ENCODE measurements at places on chromosomes 12 and 14.

GRCh38 chr12:121983536-121984210 lies 38.0 kb upstream of the BCL7A start:
- DNase-seq: no peak

- DNase-seq: no peak
Measured at GRCh38 chr14:23512156-23512555, 39.4 kb downstream of the ZFHX2 start.

DNA sequence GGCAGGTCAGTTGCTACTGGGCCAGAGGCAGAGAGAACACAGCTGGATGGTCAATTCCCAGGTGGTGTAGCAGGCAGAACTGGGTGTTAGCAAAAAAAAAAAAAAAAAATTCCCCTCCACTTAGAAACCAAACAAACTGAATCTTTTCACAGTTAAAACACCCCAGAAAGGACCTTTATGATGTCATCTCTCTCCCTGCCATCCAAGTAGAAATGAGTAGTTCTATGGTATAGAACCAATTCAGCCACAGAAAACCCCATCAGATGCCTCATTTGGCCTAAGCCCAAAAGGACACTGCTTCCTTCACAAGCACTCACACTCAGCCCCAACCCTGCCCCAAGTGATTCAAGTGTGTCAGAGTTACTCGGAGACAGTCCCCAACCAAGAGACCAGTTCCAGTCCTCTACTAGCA lies 230.8 kb downstream of the DPF3 start:
- no peak for DNase-seq

DNA sequence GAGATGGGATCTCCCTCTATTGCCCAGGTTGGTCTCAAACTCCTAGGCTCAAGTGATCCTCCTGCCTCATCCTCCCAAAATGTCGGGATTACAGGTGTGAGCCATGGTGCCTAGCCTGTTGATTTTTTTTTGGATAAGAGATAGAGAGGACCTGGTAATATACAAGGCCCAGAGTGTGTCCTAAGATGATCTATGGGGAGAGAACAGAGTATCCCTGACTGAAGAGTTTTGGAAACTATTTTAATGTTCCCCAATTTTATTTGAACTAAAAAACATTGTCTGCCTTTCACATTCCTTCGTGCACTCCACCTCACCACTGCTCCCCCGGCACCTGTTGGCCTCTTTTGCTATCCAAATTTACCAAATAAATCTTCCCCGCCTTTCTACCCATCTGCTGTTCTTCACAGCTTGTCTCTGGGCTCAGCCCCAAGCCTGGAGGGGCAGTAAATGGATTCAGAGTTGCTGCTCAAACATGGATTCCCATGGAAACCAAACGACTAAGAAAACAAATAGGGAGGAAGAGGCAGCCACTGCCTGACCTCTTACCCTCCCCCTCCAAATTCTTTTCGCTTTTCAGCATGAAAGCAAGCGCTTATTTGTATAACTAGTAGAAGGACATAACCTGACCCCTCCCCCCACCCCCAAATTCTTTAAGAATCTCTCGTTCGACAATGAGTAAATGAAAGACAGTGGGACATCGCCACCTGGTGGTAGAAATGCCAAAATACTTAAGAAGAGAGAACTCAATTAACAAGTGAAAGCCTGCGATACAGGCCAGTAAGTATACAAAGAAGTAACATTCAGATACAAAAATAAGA lies 22.6 kb downstream of the OR10G3 start:
- peak; percentile 50 for DNase-seq

- no peak for DNase-seq
Measured at GRCh38 chr12:120936197-120936596, 32.0 kb upstream of the SPPL3 start.

DNA sequence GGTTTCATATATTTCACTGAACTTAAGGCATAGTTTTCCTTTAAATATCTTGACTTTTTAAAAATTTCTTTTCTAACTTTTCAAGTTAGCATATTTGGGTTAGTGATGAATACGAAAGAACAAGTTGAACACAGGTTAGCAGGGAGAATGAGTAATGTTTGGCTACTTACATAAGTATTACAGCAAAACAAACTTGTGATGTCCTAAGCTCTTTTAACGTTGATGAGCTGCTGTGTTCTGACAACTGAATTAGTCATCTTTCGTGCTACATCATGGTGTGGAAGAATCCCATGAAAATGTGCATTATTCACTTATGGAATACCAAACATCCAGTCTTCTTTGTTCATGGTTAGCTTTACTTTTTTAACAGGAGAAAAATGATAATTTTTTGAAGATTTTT lies 36.3 kb upstream of the PDZRN4 start:
- no peak for DNase-seq

DNA sequence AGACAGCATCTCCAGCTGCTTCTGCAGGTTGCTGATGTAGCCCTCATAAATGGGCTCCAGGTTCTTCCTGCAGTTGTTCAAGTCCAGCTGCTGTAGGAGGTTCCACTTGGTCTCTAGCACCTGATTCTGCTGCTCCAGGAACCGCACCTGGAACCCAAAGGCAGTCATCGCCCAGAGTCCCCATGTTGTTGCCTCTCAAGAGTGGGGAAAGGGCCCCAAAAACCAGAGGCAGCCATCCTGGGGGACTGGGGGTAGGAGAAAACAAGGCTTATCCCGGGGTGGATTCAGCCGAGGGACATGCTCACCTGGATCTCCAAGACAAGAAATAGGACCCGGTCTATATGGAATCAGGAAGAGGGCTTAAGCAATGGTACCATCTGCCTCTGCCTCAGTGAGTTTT lies 2.3 kb downstream of the KRT72 start:
- DNase-seq: no peak

GRCh38 chr12:115623764-115624334 lies 653.6 kb downstream of the MED13L start:
- no peak for DNase-seq

- no peak for DNase-seq
Measured at GRCh38 chr12:95551913-95552516, 739 bp upstream of the USP44 start.

GRCh38 chr12:53224897-53225634 lies 6.9 kb downstream of the RARG start:
- DNase-seq: no peak

DNA sequence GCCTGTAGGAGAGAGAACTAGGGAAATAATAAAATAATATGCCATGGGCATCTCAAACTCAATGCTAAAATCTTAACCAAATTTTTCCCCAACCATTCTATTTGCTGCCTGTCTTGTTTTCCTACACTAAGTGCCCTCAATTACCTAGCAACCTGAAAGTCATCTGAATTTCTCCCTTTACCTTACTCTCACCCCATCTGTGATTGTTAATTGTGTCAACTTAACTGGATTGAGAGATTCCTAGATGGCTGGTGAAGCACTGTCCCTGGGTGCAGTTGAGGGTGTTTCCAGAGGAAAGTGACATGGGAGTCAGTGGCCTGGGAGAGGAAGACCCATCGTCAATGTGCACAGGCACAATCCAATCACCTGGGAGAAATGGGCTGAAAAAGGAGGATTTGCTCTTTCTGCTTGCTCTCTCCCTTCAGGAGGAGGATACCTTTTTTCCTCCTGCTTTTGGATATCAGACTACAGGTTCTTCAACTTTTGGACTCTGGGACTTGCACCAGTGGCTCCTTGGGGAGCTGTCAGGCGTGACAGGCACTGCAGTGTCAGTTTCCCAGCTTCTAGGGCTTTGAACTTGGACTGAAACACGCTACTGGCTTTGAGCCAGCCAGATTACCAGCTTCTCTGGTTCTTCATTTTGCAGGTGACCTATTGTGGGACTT lies 100.1 kb downstream of the PPP1R12A start:
- no peak for DNase-seq

GRCh38 chr14:32023540-32023939 lies 53.6 kb upstream of the ARHGAP5 start:
- DNase-seq: no peak

- DNase-seq: no peak
Measured at GRCh38 chr14:94467728-94468520, 8.1 kb downstream of the SERPINA9 start.

GRCh38 chr12:65229441-65229840 lies 49.0 kb upstream of the MSRB3 start:
- DNase-seq: no peak

DNA sequence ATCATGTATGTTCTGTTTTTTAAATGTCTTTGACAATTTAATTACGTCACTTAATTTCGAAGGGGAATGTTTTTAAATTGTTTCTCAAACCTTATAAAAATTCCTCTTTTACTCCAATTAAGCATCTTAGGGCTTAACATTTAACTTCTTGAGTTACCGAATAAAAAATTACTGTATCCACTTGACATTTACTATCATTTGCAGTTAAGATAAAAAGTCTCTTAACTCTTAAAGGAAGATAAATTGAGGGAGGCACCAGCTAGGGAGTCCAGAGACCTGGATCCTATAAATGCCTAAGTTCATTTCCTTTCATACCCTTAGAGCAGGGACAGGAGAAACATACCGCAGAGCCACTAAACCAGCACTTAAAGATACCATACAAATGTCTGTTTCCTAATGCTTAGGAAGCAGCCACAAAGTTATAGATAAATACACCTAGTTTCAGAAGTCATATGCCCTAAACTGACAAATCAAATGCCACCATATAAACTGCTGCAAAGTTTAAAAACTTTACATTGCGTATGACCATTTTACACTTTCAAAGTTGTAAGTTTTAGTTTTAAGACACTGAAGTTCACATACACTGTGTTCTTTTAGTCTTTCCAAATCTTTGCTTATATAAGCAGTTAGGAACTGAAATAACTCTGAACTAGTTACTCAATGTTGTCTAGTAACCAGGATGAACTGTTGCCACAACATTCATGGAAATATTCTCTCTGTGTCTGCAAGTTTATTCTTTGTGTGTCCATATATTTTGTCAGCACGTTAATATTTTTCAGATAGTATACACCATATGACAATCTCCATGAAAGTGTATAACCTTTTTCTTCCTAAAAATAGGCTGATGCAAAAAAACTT lies 71.2 kb downstream of the GALNT4 start:
- DNase-seq: no peak

DNA sequence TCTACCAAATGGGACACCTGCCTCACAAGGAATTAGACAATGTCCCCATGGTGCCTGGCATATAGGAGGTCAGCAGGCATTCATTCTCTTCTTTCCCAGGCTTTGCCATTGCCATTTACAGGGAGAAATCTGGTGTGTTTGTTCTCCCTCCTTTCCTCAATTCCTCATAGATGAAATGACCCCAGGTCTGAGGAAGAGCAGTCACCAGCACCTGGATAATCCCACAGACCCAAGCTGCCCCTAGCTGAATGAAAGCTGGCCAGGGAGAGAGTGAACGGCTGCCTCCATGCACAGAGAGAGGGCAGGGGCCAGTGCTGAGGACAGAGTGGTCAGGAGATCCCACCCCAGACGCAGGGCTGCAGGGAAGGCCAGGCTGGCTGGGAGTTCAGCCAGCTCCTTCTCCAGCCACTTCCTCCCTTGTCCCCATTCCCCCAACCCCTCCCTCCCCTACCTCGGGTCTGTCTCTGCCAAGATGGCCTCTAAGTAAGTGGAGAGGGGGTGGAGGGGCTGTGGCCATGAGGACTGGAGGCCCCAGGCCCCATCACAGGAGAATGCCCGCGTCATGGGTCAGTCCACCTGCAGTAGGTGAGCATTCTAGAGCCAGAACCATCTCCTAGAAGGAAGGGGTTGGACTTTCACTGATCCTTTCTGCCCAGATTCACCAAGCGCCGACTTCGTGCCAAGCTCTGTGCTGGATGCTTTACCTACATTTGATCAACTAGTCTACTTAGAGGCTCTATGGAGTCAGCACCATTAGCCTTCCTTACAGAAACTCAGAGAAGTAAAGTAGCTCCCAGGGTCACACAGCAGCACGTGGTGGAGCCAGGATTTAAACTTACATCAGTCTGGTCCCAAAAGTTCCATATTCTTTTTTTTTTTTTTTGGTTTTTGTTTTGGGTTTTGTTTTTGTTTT lies 2.0 kb upstream of the KRT4 start:
- DNase-seq: no peak

GRCh38 chr12:89959179-89959578 lies 250.5 kb upstream of the ATP2B1 start:
- DNase-seq: no peak

DNA sequence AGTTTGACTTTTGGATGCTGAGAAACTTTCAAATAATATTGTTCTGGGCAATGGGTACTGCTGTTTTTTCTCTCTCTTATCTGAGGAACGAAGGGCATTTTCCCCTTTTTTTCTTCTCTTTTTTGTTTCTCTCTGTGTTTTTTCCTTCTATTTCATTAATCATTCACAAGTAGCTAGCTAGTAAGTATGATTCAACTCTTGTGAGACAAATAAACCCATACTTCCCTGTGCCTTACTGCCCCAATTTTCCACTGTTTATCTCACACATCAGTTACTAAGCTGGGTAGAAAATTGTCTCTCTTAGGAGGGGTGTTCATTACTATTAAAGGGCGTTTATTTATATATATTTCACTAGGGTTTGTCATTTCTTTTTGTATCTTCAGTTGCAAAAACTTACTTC lies 437.6 kb downstream of the RERGL start:
- no peak for DNase-seq

DNA sequence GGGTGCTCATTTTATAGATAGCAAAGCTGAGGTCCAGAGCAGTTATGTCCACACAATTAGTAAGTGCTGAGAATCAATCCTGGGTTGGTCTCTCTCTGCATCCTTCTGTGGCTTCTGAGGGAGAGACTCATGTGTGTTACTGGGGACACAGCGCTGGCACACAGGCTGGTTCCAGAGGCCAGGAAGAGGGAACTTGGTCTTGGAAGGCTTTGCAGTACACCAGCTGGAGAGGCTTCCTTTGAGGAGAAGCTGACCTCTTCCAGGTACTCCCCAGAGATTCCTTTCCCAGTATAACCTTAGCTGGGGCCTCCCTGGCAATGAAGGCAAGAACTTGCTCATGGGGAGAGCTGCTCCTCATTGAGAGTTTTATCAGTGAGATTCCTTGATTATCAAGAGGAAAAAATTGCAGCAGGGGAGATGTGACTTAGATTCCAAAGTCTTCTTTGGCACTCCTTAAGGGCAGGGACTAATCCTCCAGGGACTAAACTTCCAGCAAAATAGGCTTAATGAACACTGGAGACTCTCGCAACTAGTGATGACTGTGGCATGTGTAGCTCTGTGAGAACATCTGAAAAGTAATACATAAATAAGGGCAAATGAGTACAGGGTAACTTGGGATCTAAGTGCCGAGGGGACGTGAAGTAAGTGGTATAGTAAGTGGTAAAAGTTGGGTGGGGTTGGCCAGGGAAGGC lies 13.9 kb upstream of the KRT80 start:
- DNase-seq: no peak

- no peak for DNase-seq
Measured at GRCh38 chr14:61567838-61568571, 127.3 kb upstream of the HIF1A start.

DNA sequence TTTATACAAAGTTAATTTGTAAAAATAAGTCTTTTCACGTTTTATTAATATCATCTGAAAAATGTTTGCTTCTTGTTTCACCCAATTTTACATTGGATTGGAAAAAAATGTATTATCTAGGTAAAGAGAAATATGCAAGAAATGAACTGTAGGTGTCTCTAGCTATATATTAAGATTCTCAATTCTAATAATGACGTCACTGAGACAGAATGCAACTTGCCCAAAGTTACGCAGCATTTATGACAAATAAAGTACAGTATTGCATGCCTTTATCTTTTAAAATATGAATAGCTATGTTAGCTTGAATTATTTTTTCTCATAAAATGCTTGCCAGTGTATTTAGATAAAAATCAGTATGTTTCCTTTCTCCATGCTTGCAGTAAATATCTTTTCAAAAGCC lies 728.8 kb downstream of the RERGL start:
- no peak for DNase-seq

- DNase-seq: peak; percentile 73
Measured at GRCh38 chr14:100640471-100641273, 53.5 kb upstream of the BEGAIN start.

GRCh38 chr12:49952391-49953055 lies 2.0 kb downstream of the AQP2 start:
- no peak for DNase-seq

- DNase-seq: no peak
Measured at GRCh38 chr12:105322070-105322469, 8.4 kb upstream of the C12orf75 start.
